COR-L47 (cell line): ENCODE measurements at places on chromosomes 1 and 21.

GRCh38 chr1:3135744-3136455 lies 66.9 kb downstream of the PRDM16 start:
- peak; percentile 89 for DNase-seq

- DNase-seq = no peak
Observed at GRCh38 chr1:241532162-241532531, at the start of gene KMO. KMO (plus strand) TSS chr1:241532378; CDS start chr1:241532445, 67 bp downstream.

DNA sequence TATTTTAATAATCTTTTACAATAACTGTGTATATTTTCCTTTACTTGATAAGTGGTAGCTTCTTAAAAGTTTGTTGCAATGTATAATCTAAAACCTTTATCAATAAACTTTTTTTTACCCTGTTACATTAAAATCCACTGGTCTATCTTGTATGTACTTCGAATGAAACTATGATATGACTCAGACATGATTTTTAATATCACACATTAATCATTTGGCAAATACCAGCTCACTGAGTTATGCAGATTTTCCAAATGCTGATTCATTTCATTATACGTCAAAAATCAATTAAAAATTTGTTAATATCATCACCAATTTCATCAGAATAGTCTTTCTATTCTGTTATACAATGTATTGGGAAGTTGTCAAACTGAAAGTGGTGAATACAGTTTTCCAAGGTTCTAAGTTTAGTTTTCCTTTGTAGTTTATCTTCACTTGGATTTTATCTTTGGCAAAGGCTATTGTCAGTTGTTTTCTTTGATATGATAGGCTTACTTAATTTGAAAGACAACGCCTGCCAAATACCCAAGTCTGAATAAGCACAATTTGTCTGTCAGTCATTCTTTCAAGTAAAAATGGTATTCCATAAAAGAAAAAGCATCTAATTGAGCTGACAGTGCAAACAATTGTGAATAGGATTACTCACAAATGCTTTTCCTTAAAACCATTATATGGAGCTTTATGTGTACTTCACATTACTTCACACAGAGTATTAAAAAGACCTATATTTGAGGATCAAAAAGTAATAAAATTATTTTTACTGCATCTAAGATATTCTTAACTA lies 127.0 kb downstream of the NME7 start:
- no peak for DNase-seq

GRCh38 chr1:91968334-91968733 lies 19.1 kb downstream of the BRDT start:
- no peak for DNase-seq

DNA sequence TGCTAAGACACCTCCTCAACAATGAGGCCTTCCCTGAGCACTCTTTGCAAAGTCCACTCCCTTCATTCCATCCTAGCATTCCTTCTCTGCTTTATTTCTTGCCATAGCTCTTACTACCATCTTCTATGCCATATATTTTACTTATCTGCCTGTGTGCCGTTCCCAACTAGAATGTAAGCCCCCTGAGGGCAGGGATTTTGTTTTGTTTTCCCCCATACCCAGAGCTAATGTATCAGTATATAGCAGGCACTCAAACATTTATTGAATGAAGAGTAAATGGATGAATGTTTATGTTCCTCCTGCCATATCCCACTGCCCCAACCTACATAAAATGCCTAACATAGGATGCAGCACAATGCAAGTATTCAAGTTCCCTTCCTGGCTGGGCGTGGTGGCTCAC lies 14.9 kb upstream of the PPP1R15B start:
- DNase-seq = no peak

- no peak for DNase-seq
Observed at GRCh38 chr1:3809680-3810079, 13.4 kb upstream of the LRRC47 start.

DNA sequence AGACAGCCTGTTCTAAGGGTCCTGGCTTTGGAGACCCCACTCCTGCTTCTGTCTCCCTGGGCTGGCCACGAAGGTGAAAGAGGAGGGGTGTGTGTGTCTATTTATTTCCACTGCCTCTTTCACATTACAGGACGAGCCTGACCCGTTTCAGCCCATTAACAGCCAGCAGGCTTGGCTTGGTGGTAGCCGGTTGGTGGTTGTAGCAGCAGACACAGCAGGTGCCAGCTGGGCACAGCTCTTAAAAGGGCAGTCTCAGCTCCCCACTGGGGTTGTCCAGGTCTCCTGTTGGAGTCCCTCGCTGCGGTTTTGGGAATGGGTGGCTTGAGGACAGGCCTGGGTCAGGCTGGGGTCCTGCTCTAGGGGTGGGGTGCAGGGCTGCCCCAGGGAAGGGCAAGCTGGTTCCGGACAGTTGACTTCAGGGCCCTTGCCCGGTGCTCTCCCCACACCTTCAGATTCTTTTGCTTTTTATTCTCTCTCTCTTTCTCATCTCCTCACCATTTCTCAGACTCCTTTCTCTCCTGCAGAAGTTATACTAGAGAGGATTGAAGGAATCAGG lies 84.6 kb downstream of the ACTL8 start:
- DNase-seq = no peak

DNA sequence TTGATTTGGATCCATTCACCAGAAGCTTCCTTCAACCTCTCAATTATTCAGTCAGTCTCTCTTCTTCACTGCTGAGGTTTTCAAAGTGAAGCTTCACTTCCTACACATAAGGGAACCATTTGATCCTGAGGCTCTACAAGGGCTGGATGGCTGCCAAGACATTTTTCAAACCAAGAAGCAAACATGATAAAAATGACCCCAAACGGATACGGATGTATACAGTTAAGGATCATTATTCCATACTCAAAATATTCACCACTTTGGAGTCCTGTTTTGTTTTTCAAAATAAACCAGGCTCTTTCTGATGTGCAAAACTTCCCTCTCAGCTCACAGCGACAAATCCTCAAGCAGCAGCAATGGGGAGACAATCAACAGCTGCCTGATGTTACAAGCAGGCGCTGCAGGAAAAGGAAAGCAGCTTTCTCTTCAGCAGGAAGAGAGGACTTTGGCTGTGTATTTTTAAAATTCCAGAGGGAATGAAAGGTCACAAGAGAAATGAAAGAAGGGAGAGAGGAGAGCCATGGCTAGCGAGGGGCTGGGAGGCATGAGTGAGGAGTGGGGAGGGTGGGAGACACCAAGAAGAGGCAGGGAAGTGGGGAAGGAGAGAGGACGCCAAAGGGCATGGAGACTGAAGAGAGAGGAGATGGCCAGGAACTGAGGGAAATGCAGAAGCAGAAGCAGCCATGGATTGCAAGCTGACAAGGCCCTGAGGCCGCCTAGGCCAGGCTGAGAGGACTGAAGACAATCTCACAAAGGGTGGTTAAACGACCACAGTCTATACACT lies 145.4 kb downstream of the SLC45A1 start:
- peak; percentile 15 for DNase-seq

- DNase-seq = no peak
Observed at GRCh38 chr1:112672009-112672408, 2.5 kb upstream of the MOV10 start.

DNA sequence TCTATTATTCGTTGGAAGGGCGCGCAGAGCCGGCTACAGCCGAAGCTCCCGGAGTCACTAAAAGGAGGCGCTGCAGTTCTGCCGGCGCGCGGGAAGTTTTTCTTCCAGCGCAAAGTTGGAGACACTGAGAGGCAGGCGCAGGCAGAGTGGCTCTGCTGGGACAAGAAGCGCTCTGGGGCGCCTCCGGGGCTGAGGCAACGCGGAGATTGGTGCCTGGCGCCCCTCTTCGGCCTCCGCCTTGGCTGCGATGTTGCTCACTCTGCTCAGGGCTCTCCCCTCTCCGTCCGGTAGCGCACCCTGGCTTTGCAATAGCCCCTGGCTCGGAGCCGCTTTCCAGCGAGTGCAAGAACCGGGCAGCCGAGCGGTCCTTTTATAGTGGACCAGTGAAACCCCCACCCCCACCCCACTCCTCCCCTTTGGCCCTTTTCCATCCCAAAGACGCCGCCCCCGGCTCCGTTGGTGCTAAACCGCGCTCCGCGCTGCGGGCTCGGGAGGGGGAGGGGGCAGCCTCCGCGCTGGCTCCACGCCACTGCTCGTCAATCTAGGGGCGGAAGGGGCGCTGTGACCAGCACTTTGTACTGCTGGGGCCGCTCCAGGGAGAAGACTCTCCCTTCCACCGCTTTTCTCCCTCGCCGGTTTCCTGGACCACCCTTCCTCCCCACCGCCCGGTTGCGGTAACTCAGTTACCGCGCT lies at the start of gene ADAMTS1:
ADAMTS1 (minus strand) TSS at position 344 of the 693 bp plus-strand sequence. CDS start 455 bp downstream, outside the sequence.
- peak; percentile 88 for DNase-seq

DNA sequence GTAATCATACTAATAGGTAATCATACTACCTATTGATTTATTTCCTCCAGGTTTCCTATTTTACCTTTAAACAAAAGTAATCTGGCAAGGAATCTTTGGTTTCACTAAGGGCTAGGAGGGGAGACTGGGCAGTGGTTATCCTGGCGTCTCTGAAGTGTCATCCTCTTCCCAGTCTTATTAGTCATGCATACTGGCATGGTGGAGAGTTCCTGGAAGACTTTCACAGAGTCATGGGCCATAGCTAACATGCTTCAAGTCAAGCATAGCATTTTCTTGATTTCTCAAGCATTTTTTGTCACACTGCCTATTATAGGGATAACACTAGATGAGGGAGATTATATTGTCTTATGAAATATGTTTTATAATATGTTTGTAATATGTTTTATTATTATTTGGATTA lies 64.0 kb upstream of the ASB17 start:
- no peak for DNase-seq

GRCh38 chr1:39048745-39049370 lies 22.7 kb downstream of the NDUFS5 start:
- DNase-seq = no peak

DNA sequence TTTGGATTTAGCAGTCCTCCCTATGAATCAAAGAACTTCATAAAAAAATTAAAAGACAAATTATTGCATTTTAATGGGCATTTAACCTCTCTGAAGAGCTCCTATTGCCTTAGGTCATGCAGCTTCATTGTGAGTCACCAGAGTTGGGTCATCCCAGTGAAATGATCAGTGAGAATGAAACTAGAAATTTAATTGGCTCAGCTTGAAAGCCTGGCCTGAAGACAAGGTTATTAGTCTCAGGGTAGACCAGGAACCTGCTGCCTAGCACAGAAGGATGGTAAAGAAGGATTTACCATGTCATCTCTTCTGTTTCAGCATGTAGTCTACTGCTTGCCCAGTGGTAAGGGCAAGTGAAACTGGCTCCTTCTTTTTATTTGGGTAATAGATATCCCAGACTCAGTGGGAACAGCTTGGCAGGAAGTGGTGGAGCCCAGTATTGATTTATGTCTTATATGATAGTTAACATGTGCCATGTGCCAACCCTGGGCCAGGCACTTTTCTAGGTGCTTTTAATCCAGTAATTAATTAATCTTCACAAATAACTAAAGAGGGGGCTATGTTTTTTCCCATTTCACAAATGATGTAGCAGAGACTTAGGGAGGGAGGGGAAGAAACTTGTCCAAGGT lies 23.6 kb downstream of the LAMC2 start:
- DNase-seq = no peak

- DNase-seq = peak; percentile 35
Observed at GRCh38 chr1:234111458-234112142, 207.1 kb downstream of the SLC35F3 start.

GRCh38 chr1:1906185-1907097 lies 8.6 kb upstream of the CALML6 start:
- DNase-seq = peak; percentile 57

DNA sequence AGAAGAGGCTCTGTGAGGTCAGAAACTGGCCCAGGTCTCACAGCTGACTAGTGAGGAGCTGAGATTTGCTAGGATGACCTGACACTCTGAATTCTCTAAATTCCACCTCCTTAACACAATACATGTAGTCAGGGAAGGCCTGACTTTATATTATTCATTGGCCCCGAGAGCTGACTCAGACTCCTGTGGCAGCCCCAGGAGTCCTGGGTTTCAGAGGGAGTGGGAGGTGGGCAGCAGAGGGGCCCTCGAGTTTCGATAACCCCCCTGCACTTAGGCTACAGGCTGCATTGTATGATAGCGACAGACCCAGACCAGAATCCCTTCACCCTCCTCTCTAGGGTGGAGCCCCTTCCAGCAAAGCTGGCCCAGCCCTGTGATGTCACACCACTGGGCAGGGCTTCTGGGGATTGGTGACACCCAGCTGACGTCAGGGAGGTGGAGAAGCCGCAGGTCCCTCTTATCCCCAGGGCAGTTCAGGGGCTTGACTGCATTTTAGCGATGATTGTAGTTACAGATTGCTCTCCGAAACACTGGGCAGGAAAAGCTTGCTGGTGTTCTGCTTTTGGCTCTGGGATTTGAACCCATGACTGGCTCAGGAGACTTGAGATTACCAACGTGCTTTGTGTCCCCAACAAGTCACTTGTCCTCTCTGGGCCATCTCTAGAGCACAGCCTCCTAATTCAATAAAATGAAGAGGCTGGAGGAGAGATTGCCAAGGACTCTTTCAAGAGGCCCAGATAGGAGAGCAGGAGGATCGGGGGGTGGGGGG lies 17.0 kb upstream of the GPR37L1 start:
- no peak for DNase-seq

GRCh38 chr1:162756523-162756922 lies 34.0 kb upstream of the HSD17B7 start:
- DNase-seq = no peak

GRCh38 chr1:152870831-152871730 lies 7.0 kb upstream of the SMCP start:
- peak; percentile 6 for DNase-seq

GRCh38 chr1:19819701-19820100 lies 4.6 kb upstream of the RNF186 start:
- no peak for DNase-seq

DNA sequence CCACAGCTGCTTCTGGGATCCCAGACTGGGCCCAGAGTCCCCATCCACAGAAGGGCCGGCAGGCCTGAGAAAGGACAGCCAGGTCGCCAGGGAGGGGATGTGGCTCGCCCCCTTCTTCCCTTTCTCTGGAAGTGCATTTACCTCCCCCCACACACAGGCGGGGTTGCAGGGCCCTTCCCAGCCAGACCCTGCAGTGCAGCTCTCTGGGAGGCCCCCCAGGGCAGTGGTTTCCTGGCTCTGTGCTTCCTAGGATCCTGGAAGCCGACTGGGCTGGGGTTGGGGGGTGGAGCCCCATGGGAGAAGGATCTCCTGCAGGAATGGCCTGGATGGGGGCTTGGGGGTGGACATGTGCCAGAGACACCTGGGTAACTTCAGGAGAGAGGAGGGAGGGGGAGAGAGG lies 4.2 kb upstream of the COL6A1 start:
- DNase-seq = no peak

- no peak for DNase-seq
Observed at GRCh38 chr1:153354515-153355193, 3.0 kb upstream of the S100A9 start.

GRCh38 chr1:53316424-53316765 lies 11.5 kb downstream of the LRP8 start:
- DNase-seq = no peak

DNA sequence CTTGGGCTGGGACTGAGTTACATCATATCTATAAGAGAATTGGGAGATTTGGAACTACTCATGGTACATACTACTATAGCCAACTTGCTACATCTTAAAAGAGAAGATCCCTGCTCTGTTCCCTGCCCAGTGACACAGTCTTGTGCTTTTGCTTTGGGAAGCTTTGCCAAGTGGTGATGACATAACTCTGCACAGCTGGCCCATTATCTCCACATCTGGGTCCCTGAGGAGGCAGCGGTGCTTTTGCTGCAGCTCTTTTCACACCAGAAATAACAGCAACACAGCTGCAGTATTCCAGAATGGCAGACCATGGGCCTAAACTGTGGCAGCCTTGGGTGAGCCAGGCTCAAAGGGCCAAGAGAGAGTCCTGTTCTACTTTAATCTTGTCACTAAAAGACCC lies 296.0 kb downstream of the HHAT start:
- no peak for DNase-seq
